ENCODE measurements at places on chromosomes 7 and 10.

DNA sequence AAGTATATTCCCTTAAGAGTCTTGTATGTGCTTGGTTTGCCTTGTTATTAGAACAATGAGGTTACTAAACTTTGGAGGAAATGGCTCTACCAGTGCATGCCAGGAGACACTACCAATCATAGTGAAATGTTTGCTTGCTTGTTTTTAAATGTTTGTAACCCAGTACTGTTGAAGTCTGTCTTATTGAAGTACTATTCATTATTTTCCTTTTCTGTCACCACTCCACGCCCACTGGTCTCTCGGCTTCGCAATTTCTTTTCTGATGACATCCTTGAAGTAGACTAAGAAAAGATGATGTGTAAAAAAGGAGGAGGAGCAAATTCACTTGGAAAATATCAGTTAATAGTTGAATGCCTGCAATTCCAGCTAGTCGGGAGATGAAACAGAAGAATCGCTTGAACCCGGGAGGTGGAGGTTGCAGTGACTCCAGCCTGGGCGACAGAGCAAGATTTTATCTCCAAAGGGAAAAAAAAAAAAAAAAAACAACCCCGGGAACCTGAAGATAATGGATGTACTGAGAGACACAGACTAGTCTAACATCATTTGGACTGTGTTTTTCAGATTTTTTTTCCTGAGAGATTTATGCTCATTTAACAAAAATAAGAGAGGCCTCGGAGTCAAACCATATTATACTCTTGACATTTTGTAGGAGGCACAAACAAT, 959.4 kb downstream of the PCDH15 start:
- no peak for DNase-seq

- no peak for DNase-seq
These were observed 8.2 kb upstream of the STARD3NL start for GRCh38 chr7:38169847-38170246.

GRCh38 chr10:108465871-108466641, 1301.5 kb upstream of the SORCS1 start:
- no peak for DNase-seq

- DNase-seq, result no peak
These were observed 27.0 kb downstream of the CALML3 start for GRCh38 chr10:5551531-5552375.

Measured in stimulated activated CD8-positive, alpha-beta memory T cell treated with anti-CD3 and anti-CD28 coated beads, Interleukin-7, amount 100 ng/mL, for 1 hour (primary cell).